NCI-H69 (cell line): ENCODE measurements at places on chromosomes 6 and 20.

DNA sequence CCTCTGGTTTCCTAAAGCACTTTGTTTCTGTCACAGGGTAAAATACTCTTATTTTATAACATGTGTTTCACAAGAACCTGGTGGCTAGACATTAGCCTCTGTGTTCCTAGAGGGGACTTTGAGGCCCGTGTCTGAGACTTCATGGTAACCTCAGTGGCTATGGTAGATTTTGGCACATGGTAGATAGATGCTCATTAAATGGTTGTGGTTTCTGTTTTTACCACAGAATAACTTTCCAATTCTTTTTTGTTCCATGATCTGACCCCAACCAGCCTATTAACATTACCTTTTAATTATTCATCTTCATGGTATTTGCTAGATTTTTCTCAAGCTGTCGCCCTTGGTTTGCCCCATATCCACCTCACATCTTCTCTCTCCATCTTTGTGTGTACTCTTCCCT, 34.3 kb downstream of the CCN2 start:
- DNase-seq, result no peak

GRCh38 chr6:111759331-111759835, 113.9 kb downstream of the FYN start:
- no peak for DNase-seq

DNA sequence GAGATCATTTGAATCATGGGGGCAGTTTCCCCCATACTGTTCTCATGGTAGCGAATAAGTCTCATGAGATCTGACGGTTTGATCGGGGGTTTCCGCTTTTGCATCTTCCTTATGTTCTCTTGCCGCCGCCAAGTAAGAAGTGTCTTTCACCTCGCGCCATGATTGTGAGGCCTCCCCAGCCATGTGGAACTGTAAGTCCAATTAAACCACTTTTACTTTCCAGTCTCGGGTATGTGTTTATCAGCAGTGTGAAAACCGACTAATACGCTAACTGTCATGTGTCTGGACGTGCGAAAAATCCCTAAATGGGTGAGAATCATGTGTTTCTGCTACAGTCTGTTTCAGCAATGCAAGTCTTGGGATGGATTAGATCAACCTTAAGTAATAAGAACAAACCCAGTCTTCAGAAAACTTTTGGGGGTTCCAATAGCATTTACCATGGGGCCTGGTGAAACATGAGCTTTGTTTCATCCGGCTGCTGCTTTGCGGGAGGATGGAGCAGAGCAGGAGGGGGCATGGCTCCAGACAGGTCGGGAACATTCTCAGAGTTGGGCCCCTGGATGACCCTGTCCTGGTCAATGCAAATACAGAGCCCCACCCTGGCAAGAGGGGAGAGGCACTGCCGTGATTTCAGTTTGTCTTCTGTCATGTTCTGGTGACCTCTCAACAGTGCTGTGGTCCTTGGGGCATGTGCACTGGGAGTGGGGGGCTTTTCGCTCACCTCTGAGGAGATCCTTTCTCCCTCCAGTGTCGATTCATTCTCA, 41.5 kb downstream of the CTCFL start:
- no peak for DNase-seq

DNA sequence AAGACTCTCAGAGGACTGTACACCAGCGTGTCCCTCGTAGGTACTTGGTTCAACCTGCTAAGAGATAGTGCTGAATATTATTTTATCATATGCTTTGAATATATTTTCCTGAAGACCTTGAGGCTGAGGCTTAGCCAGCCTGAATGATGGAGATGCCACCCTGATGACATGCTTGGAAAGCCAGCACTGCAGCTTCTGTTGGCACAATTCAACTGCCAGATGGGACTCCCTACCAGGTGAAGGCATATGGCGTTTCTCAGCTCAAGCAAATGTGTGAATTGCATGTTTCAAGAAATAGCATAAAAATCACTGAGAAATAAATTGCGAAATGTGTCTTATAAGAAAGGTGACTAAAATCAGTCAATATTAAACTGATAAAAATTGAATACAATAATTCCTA, 228.1 kb upstream of the CST7 start:
- peak; percentile 89 for DNase-seq

DNA sequence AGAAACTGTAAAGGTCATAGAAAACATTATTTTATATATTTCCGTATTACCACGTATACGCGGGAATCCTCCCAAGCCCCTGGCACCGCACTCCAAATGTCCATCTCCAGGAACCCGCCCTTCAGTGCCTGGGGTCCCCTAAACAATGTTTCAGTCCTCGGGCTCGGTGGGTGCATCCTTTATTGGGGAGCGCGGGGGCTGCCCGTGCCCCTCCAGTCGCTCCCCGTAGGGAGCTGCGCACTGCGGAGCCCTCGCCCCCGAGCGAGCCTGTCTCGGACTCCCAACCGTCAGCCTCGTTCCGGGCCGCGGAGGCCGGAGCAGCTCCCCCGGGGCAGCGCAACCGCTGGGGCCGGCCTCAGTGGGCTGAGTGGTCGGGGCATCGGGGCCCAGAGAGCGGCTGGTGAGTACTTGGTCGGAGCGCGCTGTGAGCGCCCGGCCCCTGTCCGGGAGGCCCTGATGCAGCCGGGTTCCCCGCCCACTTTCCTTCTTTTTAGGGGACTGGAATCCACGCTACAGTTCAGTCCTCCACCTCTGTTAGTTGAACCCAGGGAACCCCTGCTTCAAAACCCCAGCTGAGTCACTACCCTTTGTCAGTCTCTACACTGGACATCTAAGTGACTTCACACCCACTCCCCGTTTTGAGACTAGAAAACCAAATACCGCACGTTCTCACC, at the start of gene DNAH8:
DNAH8 (plus strand) TSS at position 296 of the 674 bp plus-strand sequence. CDS start 7,499 bp downstream, outside the sequence.
- DNase-seq, result no peak

GRCh38 chr6:16764188-16764950, 3.1 kb upstream of the ATXN1 start:
- DNase-seq, result peak; percentile 79

- DNase-seq, result peak; percentile 45
These were observed 46.8 kb upstream of the SLCO4A1 start for GRCh38 chr20:62595491-62595890.

GRCh38 chr6:89433252-89434149, 549 bp downstream of the ANKRD6 start:
- peak; percentile 87 for DNase-seq

DNA sequence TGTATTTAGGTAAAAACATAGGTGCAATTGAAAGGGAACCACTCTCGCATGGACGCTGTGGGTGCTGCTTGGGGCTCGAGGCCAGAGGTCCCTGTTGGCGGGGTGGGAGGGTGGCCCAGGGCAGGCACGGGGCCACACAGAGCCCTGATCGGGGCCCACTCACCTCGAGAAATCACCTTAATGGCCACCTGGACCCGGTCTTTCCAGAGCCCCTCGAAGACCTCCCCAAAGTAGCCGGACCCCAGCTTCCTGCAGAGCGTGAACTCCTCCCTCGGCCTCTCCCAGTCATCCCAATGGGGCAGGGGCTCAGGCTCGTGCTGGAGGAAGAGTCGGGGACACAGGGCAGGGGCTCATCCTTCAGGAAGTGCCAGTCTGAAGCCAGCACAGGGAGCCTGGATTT, 3.8 kb downstream of the PTK6 start:
- DNase-seq, result no peak

DNA sequence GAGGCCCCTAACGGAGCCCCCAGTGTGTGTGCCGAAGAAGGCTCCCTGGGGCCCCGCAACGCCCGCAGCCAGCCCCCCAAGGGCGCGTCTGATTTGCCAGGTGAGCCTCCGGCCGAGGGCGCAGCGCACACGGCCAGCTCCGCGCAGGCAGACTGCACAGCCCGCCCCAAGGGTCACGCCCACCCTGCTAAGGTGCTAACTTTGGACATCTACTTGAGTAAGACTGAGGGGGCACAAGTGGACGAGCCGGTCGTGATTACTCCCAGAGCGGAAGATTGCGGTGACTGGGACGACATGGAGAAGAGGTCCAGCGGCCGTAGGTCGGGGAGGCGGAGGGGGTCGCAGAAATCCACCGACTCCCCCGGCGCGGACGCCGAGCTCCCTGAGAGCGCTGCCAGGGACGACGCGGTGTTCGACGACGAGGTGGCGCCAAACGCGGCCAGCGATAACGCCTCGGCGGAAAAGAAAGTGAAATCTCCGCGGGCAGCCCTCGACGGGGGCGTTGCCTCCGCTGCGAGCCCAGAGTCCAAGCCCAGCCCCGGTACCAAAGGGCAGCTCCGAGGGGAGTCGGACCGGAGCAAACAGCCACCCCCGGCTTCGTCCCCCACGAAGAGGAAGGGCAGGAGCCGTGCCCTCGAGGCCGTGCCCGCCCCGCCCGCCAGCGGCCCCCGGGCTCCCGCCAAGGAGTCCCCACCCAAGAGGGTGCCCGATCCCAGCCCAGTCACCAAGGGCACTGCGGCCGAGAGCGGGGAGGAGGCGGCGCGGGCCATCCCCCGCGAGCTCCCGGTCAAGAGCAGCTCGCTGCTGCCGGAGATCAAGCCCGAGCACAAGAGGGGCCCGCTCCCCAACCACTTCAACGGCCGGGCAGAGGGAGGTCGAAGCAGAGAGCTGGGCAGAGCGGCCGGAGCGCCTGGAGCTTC, 117.0 kb downstream of the RTN4IP1 start:
- DNase-seq, result peak; percentile 76

DNA sequence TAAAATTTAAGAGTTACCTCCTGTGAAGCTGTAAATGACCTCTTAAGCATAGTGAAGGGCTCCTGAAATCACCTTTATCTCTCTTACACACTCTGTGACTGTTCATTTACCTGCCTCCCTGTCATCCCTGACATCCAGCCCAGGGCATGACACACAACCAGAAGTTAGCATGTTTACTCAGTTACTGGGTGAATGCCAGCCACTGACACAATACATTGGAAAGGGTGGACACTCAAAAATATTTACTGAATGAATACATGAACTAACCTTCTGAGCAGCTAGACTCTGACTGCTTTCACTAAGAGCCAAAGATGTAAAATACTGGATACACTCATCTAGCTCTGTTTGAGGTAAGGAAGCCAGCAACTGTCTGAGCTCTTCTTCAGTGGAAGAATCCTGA, 25.3 kb downstream of the SERAC1 start:
- no peak for DNase-seq

DNA sequence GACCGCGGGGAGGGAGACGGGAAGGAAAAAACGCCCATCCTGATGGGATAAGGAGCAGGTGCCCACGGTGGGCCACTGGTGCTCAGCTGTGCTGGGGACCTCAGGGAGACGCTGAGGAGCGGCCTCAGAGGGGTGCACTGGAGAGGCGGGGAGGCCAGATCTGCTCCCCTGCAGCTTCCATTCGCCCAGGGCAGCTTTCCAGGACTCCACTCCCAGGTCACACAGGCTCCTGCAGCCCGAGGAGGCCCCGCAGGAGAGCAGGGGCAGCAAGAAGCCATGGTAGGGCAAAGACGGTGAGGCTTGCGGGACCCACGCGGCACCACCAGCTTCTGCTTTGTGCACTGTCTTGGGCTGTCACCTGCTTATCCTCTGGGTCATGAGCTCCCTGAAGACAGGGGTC, 82.5 kb upstream of the SULF2 start:
- DNase-seq, result no peak
